Endodermal cell (in vitro differentiated cells): ENCODE measurements at places on chromosomes 1 and 21. TPM values are rescaled to one million over a fixed set of nuclear protein-coding genes. Genes with fewer than 3 reads are reported as not detected.

Gene SELE
- not detected in 3 replicates for total RNA-seq

Gene PCNX2
- total RNA-seq, result 34.3 and 39.1 TPM in 2 replicates

Gene HTR1D
- total RNA-seq, result 3.0 and 4.1 TPM in 2 replicates

Gene LCE3D
- total RNA-seq, result not detected in 3 replicates

Gene OR2T35
- total RNA-seq, result not detected in 3 replicates

Gene SPATA46
- not detected in 3 replicates for total RNA-seq

Gene SMIM12
- total RNA-seq, result 20.9 to 49.9 TPM (median 47.6 TPM) in 3 replicates

Gene PIK3R3
- total RNA-seq, result 7.5 to 19.0 TPM (median 17.1 TPM) in 3 replicates
